ENCODE measurements at places on chromosomes 13 and 19.

DNA sequence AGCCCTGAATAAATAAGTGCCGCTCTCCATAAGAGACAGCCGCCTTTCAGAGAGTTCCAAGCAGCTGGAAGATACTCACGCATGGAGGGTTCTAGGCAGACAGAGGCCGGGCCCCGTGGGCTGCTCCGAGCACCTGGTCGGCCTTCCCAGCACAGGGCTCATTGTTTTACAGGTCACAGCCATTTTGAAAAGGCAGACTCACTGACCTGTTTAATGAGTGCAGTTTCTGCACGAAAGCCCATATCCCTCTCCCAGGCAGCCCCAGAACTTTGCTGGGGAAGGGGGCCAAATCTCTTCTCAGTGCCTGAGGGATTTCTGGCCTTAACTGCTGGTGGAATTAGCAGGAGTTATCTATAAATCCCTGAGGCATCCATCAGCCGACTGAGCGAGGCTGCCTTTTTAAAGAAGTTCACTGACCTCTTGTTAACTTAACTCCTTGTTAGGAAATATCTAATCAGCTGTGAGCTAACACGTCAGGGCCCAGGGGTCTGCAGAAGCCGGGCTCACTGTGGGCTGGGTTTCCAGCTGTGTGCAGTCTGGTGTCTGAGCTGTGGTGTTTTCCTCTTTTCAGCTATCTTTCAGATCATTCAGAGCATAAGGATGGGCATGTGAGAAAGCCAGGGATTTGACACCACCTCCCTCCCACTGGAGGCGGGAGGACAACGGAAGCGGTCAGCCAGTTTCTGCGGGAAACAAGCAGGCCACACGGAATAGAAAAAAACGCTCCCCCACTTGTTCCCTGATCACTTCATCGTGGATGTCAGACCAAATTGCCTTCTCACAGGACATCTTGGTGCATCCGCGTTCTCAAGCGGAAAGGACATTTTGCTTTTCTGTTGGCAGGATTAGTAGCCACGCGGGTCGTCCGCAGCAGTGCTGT lies 23.3 kb downstream of the SERP2 start:
- no peak for DNase-seq

GRCh38 chr13:25625414-25625813 lies 253.6 kb downstream of the ATP8A2 start:
- DNase-seq = no peak

DNA sequence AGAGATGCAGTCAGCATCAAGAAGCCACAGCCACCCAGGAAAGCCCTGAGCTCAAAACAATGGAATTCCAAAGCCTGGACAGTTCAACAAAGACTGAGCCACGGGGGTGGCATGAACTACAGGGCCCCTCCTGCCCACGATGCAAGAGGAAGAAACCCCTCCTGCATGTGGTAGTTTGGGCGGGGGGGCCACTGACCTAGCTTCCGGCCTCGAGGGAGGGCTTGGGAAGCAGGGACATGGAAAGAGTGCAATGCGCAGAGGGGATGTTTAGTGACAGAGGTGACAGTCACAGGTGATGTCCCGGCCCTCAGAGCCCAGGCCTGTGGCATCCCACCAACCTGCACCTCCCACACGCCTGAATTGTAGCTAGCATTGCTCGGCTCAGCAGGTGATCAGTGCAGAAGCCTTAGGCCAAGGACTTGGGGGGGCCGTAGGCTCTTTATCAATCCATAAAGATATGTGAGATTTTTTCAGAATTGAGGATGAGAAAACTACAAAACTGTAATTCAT lies 318.8 kb downstream of the TEX29 start:
- DNase-seq = no peak

DNA sequence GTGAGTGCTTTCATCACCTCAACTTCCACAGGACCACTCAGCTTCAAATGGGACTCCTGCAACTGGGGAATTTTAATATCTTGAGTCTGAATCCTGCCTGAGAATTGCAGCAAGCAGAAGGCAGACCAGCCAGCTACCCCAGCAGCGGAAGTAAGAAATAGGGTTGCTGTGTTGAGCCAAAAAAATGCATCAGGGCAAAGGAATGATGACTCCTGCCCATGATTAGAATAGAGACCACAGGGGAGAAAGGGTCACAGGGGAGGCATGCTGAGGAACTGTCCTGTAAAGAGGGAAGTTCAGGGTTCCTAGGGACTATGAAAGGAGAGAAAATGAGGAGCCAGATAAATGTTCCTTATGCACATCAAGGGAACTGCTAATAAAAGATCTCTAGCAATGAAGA lies 370.2 kb downstream of the KCTD12 start:
- no peak for DNase-seq

GRCh38 chr19:36028313-36029041 lies 4.2 kb downstream of the CLIP3 start:
- no peak for DNase-seq

- DNase-seq = no peak
Measured at GRCh38 chr13:113087923-113088690, 17.5 kb upstream of the F7 start.

Data from suppressor macrophage treated with lipopolysaccharide for 1 hour (primary cell).